Left forelimb (tissue), 1 donor: ENCODE measurements at places on chromosomes 1 and 21.

GRCh38 chr1:203898458-203899352 is 37.3 kb downstream of the SNRPE start:
- DNase-seq = no peak

GRCh38 chr1:55037733-55038551 is 1.4 kb upstream of the PCSK9 start:
- DNase-seq = no peak

DNA sequence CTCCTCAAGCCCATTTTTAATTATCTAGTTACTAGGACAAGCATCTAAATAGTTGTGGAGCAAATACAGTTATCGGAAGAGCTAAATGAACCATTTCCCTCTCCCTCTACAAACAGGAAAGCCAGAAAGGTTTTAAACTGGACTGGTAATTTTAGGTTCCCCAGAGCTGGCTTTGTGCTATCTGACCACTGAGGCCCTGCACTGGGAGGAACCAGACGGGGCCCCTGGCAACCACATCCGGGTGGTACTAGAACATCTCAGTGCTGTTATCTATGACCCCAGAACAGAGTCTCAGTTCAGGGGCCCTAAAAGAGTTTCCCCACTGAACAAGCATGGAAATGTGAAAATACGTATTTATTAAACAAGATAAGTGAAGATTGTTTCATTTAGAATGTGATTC is 7.7 kb upstream of the RSPH1 start:
- DNase-seq = no peak

GRCh38 chr1:201708691-201709090 is 120.3 kb upstream of the IPO9 start:
- no peak for DNase-seq

DNA sequence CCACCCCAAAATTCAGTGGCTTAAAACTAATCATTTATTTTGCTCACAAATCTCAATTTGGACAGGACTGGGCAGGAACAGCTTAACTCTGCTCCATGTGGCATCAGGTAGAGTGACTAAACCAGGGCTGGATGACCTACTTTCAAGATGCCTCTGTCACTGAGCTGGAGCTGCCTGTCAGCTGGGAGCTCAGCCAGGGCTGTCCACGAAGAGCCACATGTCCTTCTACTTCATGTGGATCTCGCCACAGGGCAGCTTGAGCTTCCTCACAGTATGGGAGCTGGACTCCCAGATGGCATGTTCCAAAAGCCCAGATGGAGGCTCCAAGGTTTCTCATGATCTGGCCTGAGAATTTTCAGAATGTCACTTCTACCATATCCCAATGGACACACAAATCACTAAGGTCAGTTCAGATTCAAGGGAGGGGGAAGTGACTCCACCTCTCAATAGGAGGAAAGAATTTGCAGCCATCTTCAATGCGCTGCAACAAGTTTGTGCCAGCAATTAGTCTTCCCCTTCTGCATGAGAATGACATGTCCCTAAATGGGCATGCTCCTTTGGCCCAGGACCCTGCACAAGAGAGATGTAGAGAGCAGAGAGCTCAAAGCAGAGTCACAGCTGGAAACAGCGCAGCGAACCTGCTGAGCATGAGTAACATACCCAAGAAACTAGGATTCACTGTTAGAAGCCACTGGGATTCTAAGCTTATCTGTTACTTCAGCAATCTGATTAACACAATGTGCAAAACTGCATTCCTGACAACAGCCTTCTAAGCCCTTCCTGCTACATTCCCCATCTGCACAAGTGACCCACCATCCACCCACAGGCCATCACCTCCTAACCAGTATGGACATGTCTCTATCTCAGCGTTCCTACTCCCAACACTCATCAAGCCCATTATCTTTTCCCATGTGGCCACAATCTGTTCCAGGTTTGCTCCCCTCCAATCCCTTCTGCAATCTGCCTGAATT is 17.0 kb downstream of the HLCS start:
- no peak for DNase-seq

DNA sequence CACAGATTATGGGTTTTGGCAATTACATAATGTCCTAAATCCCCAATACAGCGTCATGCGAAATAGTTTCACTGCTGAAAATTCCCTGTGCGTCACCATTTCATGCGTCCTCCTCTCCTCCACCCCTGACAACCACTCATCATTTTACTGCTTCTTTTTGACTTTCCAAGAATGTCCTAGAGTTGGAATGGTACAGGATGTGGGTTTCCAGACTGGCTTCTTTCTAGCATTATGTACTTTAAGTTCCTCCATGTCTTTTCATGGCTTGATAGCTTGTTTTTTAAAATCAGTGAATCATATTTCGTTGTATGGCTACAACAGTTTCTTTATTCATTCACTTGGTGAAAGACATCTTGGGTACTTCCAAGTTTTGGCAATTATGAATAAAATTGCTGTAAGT is 7.4 kb downstream of the NBPF3 start:
- no peak for DNase-seq

- no peak for DNase-seq
These were observed 38.0 kb upstream of the PTGFRN start for GRCh38 chr1:116871779-116872146.

DNA sequence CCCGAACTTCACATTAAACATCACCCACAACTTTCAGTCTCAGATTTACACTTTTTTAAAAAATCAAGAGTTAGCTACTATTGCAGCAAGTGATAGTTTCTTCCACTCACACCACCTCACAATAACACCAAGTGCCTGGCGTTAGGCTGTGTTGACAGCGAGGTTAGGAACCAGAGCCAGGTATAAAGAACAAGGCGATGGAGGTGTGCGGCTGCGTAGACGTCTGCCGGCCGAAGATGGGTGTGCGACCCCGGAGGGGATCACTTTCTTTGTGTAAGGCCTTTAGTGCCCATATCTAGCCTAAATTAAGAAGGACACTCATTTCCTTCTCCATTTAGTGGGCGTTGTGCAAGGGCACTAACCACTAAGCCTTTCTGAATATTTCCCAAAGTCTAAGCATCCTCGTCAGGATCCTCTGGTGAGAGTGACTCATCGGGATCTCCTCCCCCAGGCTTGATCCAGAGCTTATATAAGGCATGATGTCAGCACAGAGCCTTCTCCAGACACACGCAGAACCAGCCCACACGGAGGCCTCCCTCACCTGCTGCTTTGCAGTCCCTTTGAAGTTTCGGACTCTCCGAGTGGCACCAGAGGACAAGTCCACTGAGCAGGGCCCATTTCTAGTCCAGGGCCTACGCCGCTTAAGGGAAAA is 11.8 kb downstream of the NHLH2 start:
- DNase-seq = no peak
